ENCODE measurements at places on chromosomes 4 and X.

DNA sequence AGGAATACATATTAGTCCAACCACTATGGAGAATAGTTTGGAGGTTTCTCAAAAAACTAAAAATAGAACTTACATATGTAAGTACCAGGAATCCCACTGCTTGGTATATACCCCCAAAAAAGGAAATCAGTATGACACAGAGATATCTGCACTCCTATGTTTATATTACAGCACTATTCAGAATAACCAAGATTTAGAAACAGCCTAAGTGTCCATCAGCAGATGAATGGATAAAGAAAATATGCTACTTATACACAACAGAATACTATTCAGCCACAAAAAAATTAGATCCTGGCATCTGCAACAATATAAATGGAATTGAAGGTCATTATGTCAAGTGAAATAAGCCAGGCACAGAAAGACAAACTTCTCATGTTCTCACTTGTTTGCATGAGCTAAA lies 27.5 kb upstream of the ABCG2 start:
- DNase-seq: no peak

- DNase-seq: peak; percentile 55
Measured at GRCh38 chr4:89254847-89255246, 52.8 kb downstream of the GPRIN3 start.

DNA sequence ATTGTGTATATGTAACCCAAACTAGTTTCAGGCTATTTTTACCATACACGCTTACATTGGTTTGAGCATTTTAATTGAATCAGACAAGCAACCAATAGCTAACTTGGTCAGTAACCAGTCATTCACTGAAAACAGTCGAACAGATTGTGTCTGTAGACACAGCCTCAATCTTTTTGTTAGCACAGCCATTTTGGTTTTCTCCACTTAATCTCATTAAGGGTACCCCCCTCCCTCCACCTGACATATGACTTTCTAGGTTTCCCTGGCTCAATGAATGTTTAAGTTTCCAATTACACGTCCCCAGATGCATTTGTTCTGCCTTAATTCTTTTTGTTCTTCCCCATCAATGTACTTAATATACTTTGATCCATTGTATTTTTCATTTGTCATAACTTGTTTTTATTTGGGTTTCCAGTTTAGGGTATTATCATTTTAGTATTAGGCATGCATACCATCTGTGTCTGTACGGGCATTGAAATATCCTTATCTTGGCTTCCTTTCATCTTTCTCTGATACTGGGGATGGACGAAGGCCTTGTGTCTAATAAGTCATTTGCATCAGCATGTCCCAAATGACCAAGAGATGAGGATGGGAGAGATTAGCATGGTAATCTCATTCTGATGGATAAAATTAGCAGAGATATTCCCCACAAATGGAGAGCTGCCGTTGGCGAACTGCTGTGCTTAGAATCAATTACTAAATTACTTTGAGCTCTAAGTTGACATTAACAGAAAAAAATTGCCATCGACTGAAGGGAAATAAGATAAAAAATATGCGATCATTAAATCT lies 35.9 kb upstream of the PHOX2B start:
- no peak for DNase-seq

DNA sequence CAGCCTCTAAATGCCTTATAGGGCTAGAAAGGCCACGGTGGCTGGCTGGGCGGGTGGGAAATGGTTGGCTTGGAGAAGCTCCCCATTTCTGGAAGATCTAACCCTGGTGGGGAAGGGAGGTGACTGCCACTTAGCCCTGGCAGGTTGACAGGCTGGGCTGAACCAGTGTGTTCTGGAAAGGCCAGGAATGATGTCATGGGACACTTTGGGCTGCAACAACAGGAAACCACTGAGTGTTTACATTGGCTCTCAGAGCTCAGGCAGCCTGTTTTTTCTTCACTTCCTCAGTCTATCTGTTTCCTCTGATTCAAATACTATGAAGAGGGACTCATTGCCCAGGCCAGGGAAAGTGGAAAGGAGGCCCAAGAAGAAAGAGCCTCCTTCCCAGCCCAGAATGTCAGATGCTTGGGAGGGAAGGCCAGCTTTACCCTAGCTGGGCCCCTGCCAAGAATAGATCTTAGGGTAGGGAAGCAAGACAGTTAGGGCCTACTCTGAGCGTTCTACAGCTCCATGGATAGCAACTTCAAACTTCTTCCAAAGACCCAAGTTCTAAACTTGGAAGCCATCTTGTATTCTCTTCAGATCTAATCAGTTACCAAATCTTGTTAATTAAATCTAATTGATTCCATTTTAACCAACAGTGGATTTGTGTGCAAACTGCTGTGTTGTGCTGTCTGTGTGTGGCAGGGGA lies 65.8 kb upstream of the MSN start:
- peak; percentile 19 for DNase-seq

GRCh38 chrX:3420316-3420715 lies 73.9 kb upstream of the MXRA5 start:
- no peak for DNase-seq

DNA sequence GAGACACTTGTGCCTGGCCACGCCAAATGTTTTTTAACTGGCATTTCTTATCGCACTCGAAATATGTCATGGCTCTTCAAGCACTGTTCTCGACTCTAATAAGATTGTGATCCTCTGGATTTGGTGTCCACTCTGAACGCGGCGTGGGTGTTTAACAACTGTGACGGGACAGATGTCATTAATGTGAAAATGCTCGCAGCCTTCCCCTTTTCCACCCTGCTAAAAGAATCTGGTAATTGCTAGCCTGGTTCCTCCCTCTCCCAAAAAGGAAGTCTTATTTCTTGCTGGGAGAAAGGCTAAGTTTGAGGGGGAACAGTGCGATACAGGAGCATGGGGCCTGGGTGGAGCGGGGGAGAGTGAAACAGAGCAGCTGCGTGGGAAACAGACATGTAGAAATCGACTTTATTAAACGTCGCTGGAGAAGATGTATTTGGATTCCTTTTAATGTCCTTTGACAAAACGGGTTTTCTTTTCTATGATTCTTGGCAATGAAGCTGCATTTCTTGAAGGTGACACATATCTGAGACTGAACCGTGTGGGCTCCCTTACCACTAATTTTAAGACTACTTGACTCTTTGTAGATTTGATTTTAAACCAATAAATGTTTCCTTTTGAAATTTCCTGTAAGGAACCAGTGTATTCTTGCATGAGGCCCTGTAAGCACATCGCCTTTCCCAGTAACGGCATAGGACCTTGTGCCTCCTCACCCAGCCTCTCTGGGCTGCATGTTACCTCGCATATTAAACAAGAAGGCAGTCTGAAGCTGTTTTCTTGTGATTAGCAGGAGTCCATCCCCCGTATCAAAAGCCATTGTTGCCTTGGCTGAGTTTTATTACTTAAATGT lies 17.8 kb downstream of the TBC1D1 start:
- no peak for DNase-seq

DNA sequence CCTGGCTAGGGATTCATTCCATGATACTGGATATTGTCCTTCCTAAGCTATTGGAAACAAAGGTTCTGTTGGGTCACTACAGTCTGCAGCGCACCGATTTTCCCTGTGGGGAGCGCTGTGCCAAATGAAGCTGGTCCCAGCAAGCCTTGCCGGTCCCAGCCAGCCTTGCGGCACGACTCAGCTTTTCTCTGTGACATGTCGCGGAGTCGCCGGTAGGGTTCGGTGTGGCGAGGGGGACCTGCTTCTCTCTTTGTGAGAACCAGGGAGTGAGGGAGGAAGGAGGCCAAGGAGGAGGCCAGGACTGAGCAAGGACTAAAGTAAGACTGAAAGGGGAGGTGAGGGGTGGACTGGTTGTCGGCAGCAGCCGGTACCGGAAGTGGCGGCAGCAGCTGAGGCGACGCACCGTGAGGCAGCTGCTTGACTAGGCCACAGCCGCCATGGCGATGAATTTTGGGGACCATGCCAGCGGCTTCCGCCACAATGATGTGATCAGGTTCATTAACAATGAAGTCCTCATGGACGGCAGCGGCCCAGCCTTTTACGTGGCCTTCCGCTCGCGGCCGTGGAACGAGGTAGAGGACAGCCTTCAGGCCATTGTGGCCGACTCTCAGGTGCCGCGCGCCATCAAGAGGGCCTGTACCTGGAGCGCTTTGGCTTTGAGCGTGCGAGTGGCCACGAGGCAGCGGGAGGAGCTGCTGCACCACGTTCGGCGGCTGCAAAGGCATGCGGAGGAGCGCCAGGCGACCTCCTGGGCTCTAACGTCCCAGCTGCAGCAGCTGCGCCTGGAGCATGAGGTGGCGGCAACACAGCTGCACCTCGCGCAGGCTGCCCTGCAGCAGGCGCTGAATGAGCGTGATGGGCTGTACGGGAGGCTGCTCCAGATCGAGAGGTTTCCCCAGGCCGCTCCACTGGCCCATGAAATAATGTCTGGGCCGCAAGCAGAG lies at the start of gene TEX13D:
TEX13D (plus strand) TSS at position 180 of the 944 bp plus-strand sequence; CDS start at position 438, 258 bp downstream.
- DNase-seq: no peak

DNA sequence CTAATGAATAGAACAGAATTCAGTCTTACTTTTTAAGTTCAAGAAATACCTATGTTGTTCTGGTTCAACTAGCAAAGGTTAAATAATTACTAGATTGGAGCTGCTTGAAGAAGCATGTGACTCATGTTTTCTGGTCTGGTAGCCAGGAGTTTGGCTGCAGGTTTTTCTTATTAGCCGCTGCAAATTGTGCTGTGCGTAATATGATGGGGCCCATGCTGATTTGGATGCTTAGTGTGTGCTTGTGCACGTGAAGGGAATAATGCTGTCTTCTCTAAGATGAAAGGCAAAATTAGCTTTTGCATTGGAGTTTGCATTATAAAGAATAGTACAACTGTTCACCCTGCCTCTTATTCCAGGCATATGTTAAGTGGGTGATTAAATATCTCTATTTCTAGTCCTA lies 219.6 kb downstream of the SNCA start:
- no peak for DNase-seq

DNA sequence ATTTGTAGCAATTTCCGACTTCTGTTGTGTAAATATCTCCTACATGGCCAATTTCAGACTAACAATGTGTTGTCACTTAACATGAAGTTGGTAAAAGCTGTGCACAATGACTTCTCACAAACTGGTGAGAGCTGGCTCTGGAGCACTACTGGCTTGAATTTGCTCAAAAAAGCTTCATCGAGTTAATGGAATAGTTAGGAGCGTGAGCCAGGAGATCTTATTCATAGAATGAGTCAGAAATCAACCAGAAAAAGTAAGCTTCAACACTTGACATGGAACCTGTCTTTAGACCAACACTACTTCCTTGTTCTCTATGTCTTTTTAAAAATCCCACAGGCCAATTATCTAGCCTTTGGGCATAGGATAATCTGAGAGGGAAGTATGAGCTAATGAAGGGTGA lies 7.9 kb upstream of the CHRDL1 start:
- no peak for DNase-seq

DNA sequence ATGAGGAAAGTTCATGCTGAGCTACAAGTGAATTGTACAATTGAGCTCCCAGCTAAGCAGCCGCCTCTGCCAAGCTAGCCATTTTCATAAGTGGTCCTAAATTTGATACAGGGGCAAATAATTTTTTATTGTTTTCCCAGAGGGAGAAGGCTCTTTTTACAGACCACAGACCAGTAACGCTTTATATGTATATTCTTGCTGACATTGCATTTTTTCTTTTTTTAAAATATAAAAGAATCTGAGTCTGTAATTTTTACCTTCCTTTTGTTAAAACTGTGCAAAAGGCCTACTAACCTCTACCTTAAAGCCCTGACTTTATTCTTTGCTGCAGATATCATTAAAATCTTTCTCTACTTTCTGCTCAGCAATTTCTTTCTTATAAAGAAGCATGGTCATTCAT lies 501.2 kb upstream of the INTU start:
- no peak for DNase-seq

- DNase-seq: no peak
Measured at GRCh38 chr4:113682730-113683537, 78.6 kb downstream of the CAMK2D start.

- DNase-seq: no peak
Measured at GRCh38 chrX:45196701-45197100, 4.0 kb downstream of the DIPK2B start.

DNA sequence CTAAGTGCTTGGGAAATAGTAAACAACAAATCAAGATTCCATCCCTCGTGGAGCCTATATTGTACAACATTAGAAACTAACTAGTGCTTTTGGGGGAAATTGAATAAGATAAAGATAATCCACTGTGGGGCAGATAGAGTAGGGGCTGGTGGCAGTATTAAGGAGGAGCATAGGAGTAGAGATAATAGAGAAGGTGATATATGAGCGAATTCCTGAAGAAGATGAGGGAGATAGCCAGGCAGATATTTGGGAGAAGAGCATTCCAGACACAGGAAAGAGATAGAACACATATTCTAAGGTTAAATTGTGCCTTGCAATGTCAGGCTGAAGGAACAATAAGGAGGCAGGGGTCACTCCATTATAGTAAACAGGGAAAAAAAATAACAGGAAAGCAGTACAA lies 218.2 kb downstream of the GRID2 start:
- DNase-seq: no peak

GRCh38 chrX:16394290-16394689 lies 227.0 kb downstream of the MAGEB17 start:
- no peak for DNase-seq

DNA sequence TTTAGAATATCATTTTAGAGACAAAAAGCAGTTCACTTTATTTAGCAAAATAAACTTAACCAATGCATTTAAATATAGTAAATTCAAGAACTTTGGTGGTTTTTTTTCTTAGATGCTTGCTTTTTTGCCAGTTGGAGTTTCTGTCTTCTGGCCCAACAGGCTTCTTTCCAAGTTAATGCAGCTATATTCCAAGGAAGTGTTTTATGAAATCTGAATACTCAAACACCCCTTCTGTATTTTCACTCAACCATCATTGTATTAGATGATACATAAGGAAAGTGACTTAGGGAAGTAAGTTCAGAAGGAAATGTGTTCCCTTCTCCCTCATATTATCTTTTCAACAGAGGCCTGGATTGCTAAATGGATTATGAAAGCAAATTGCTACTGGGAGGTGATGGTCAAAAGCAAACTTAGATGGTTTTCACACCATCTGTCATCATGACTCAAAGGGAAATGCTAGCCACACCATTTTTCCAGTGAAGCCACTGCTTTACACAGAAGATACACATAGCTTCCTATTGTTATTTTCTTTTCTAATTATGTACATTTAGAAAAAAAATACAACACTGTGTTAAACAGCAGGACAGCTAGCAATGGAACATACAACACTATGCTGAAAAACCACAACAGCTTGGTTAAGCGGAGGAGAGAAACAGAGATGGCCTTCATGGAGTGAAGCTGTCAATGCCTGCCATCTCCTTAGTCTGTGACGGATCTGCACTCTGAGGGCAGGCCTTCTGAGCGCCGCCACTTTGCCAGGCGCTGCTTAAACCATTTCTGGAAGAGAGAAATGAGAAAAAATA lies 32.9 kb downstream of the HOPX start:
- no peak for DNase-seq

DNA sequence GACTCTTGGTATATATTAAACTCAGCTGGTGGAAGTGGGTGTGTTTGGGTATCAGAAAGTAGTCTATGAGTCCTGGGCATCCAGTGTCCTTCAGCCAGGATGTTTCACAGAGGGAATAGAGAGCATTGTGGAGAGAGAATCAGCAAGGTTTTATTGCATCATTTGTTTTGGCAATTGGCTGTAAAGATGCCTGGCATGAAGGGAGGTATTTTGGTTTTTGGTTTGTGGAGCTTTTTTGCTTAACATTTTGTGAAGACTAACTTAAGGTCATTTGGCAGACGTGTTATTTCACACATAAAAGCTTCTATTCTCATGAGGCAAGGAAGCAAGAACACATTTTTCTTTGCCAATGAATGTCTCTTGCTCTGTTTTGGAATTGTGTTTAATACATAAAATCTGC lies 71.1 kb downstream of the DCLK2 start:
- DNase-seq: no peak

Data from hematopoietic multipotent progenitor cell treated with erythropoietin and hydrocortisone succinate and interleukin-3 and kit ligand, for 8 days (in vitro differentiated cells).